ENCODE measurements at places on chromosomes 12 and 14.
A peak's percentile ranks its signal among the peaks of the same experiment; 100 is the strongest.

DNA sequence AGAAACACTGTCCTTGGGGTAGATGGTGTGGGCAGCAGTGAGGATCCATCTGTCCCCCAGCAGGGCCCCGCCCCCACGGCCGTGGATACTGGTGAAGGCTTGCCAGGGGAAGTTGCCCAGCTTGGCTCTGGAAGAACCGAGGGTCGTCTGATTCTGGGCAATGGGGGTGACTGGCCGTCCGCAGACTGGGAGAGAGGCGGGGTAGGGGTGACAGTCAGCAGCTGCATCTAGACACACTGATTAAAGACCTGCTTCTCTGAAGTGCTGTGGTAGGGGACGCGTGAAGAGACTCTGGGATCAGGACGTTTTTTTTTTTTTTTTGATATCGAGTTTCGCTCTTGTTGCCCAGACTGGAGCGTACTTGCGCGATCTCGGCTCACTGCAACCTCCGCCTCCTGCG, 4.7 kb upstream of the C1R start:
- peak; percentile 32 for DNase-seq

DNA sequence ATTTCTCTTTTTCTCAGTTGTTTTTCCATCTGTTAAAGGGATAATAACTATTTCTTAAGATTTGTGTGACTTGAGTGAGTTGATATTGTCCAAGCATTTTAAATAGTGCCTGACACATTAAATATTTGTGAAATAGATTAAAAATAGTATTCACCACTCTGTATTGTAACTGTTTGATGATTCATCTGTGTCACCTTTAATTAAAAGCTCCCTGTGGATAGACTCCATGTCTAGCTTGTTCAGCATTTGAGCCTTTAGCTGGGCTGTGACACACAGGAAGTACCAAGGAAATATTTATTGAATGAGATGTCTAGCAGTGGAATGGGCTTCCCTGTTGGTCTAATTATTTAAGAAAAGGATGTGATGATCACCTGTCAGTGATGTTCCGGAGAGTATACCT, 1.8 kb upstream of the GLIPR1L2 start:
- DNase-seq = no peak

GRCh38 chr14:60116181-60116580, 24.5 kb downstream of the PCNX4 start:
- no peak for DNase-seq

DNA sequence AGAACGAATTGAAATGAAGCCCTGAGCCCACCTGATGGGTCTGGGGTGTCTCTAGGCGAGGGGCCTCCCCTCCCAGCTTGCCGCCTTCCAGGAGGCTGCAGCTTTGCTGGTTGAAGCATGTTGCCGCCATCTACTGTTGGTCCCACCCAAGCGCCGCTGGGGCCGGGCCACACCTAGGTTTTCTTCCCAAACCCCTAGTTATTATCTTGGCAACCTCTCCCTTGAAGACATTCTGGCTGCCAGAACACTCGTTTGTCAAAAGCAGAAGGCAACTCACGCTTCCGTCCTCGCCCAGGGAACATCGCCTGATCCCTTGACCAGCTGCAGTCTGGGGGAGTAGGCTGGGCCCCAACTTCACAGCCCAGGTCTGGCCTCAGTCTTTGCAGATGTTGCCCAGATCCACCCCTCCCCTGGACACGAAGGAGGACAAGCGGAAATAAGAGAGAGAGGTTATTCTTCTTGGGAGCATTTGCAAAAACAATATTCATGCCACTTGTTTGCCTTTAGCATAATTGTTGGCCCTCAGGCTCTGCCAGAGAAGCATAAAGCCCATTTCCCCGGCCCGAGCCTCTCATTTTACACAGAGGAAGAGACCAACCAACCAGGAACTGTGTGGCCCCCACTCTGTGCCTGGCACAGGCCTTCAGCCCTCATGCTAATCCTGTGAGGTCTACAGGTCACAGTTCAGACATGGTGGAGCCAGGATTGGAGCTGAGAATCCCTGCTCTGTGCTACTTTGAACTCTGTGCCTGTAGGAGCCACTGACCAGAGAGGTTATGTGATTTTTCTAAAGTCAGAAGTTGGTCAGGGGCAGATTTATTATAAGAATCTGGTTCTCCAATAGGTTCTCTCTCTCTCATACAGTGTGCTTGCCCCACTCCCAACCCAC, 6.8 kb downstream of the EMP1 start:
- DNase-seq = peak; percentile 63

- DNase-seq = no peak
Measured at GRCh38 chr14:102057480-102058114, 29.2 kb downstream of the HSP90AA1 start.

DNA sequence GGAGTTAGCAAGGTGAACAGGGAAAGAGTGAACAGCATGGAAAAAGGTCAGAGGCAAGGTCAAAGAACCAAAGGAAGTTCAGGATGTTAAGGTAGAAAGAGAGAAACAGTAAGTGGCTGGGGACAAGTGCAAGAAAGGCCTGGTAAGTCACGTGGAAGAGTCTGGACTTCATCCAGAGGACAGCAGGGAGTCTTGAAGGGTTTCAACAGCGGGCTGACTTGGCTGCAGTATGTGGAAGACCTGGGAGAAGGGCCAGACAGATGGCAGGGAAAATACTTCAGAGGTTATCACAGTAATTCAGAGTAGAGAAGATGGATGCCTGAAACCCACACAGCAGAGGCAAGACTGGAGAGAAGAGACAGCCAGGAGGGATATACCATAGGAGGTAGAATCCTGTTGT, 34.0 kb downstream of the CIT start:
- peak; percentile 66 for DNase-seq

- no peak for DNase-seq
Measured at GRCh38 chr14:57171363-57171762, 97.3 kb downstream of the EXOC5 start.

DNA sequence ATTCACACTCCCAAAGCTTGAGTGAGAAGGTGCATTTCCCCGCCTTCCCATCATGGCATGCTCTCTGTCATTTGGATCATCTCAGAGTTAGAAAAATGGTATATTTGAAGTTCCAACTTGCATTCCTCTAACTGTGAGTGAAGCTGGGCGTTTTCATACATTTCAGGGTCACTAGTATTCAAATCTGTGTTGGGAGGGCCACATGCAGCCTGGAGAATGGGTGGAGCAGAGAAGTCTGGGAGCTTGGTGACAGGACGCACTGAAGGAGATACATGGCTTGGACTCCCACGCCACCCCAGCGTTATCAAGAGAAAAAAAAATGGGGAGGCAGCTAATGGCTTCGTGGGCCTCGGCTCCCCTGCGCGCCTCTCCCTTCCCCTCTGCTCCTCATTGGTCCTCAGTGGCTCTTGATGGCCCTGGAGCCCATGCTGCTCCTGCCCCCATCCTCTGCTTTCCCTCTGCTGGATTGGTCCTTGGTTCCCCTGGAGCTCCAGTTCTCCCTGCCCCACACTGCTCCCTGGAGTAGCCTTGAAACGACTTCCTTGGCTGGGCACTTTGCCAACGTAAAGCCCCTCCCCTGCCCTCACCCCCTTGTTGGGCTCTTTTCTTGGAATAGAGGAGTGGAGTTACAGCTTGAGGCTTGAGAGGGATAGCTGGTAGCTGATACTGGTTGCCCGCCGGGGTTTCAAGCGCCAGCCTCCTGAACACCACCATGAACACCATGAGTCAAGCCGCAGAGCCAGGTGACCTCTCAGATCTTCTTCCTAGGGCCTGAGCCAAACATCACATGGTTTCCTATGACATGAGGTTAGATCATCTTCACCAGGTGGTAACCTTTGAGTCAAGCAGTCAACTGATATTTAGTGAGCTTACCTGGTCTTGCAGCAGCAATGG, 139.6 kb downstream of the PRKCH start:
- no peak for DNase-seq

DNA sequence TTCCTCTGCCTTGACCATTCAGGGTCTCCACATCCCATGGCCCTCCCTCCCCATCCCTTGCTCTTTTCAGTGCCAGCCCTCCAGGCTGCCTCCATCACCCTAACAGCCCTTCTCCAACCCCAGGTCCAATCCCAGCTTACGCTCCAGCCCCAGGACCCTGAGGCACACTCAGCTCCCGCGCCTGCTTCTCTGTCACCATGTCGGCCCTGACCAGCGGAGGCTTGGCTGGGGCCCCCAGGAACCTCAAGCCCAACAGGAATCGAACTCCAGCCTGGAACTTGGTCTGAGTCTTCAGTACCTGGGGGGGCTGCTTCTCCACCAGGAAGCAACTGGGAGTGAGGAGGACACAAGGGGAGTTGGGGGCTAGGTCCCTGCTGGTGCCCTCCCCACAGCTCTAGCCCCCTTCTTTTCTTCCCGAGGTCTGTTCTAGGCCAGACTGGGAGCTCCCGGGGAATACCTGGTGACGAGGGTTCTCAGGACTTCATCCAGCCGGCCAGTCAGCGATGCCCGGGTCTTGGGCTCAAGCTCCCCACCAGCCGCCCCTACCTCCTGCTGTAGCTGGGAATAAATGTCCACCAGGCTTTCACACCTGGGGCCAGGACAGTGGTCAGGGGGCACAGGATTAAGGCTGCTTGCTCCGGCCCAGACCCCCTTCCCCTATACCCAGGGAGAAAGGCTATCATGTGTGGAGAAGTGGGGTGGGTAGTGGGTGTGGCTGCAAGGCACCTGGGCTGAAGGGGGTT, 6.0 kb downstream of the STAT6 start:
- peak; percentile 0 for DNase-seq

DNA sequence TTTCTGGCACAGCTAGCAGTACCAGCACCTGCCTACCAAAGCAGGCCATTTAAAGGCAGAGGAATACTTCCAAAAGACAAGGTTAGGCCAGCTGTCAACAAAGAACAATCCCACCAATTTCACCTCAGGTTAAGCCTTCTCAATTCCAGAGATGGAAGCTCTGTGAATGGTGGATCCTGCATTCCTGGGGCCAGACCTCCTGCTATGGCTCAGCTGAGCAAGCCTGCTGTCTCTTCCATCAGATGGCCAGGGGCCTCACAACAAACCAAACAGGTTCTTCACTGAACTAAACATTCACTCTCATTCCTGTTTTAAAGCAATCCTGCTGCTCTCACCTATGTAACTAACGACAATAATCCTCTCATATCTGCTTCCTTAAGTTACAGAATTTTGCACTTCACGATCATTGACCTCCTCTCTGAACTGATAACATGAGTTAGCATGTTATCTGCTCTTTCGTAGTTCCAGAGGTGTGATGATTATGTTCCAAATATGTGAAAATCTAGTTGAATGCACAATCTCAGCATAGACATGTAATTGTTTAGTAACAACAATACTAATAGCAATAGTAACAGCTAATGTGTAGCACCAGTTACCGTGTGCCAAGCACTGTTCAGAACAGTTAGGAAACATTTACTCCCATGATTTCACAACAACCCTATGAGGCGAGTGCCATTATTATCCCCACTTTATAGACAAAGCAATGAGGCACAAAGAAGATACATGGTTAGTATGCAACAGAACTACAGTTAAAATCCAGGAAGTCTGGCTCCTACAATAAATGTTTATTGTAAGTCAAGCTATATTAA, 73.2 kb downstream of the SLC2A13 start:
- no peak for DNase-seq

DNA sequence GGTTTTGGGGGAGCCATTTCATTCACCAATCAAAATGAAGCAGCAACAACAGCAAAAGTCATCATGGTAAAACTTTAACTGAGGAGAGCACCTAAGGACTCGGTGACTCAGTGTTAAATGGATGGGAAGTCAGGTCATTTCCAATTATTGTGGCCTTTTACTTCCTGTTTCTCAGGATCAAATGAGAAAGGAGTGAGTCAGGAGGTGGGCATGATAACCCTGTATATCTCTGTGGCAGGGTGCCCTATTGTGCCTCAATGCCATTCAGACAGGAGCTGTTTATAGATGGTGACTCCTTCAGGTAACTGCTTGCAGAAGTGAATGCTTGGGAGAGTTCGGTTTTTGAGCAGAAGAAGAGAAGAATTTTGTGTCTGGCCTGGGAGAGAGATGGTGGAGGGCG, 135.5 kb upstream of the CPM start:
- DNase-seq = no peak

Data from fibroblast of gingiva (primary cell).